ENCODE measurements at places on chromosomes 3 and 15. TPM values are rescaled to one million over a fixed set of nuclear protein-coding genes. Genes with fewer than 3 reads are reported as not detected.

The LRTM1 gene
- not detected for total RNA-seq

- no peak overlapping the region for H3K4me3 ChIP-seq
- H3K27me3 ChIP-seq = no peaks in the 10 kb centered on the region
- DNase-seq = no peak
- no peak overlapping the region for H3K27ac ChIP-seq
- H3K36me3 ChIP-seq = peaks cover 40% of the 10 kb centered on the region
These were observed 46.5 kb downstream of the BBS4 start for GRCh38 chr15:72732516-72732915.

The ALPK3 gene
- 0.37 TPM for total RNA-seq

The RETNLB gene
- not detected for total RNA-seq

All from osteocyte (in vitro differentiated cells).